Activated CD8-positive, alpha-beta memory T cell treated with anti-CD3 and anti-CD28 coated beads for 48 hours (primary cell): ENCODE measurements at places on chromosomes 11 and 22.

- DNase-seq, result no peak
Measured at GRCh38 chr22:47486569-47487312, 724.3 kb downstream of the TBC1D22A start.

GRCh38 chr11:109112821-109113280 is 309.1 kb upstream of the C11orf87 start:
- no peak for DNase-seq

GRCh38 chr11:130872102-130872501 is 44.2 kb downstream of the SNX19 start:
- DNase-seq, result no peak

- DNase-seq, result no peak
Measured at GRCh38 chr22:19822301-19823117, 32.2 kb downstream of the GNB1L start.

GRCh38 chr11:1062075-1062820 is 12.4 kb upstream of the MUC2 start:
- DNase-seq, result no peak

DNA sequence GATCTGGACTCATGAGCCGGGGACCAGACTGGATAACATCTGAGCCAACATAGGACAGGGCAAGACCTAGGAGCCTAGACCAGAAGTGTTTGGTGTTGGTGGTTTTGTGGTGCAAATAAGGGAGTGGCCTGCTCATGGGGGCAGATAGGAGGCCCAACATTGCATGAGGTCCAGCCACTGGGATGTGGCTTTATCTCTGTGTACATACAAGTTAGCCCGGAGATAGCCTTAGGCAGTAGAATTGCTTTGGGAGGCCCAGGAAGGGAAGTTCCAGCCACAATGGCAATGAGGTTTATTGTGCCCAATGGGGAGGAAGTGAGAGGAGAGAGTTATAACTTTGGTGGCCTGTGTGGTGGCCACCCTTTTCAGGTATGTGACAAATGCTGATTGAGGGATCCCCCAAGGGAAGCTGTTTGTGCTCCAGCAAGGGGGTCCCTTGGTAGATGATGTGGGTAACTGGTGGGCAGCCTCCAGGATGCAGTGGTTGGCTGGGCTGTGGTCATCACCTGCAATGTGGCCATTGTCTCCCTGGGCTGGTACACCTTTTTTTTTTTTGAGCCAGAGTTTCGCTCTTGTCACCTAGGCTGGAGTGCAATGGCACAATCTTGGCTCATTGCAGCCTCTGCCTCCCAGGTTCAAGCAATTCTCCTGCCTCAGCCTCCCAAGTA is 6.4 kb downstream of the LMO2 start:
- DNase-seq, result no peak

GRCh38 chr11:11813288-11813962 is 28.3 kb upstream of the USP47 start:
- DNase-seq, result no peak

DNA sequence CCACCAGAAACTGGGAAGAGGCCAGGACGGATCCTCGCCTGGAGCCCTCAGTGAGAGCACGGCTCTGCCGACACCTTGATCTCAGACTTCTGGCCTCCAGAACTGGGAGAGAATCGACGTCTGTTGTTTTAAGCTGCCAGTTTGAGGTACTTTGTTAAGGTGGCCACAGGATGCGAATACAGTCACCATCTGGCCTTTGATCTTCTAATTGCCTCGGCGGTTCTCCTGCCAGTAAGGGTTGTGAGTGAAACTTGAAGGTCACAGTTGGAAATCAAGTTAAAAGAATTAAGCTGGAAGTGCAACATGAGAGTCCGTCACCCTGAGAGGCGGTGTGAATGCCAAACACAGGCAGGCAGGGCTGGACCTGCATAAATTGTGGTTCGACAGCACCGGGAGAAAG is 27.9 kb downstream of the PARVB start:
- no peak for DNase-seq

DNA sequence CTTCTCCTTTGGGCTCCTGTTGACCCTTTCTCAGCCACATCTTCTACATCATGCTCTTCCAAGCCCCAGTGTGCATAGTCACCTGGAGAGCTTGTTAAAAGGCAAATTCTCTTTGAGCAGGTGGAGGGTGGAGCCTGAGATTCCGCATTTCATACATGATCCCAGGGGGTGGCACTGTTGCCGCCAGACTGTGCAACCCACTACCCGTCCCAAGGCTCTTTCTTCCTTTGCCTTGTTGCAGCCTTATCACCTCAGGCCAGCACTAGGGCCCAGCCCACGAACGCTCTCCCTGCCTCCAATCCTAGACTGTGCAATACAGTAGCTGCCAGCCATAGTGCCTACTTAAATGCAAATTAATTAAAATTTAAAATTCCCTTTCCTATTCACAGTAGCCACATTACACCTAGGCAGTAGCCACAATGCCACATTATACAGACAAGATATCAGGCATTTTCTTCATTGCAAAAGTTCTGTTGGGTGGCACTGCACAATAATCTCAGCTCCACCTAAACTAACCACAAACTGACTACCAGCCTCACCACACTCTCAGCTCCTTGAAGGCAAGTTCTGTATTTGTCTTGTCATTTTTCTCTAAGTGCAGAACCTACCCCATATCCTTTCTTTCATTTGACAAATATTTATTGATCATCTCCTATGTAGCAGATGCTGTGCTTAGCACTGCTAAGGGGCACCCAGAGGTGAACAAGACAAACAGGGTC is 4.6 kb upstream of the KCNJ5 start:
- no peak for DNase-seq

DNA sequence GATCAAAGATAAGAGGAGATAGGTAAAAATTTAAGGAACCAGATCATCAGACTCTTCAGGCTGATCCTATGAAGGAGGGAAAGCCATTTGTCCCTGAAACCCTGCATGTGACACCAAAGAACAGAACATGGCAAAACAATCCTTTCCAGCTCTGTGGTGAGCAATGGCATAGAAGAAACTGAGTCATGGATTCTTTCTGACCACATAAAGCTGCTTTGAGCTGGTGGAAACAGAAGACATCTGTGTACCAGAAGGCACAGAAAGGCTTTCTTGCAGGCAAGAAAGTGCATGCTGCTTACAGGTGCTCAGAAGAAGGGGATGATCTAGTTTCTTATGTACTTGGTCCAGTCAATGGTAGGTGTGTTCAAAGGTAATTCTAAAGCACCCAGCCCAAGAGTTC is 45.0 kb upstream of the APOA1 start:
- DNase-seq, result no peak

DNA sequence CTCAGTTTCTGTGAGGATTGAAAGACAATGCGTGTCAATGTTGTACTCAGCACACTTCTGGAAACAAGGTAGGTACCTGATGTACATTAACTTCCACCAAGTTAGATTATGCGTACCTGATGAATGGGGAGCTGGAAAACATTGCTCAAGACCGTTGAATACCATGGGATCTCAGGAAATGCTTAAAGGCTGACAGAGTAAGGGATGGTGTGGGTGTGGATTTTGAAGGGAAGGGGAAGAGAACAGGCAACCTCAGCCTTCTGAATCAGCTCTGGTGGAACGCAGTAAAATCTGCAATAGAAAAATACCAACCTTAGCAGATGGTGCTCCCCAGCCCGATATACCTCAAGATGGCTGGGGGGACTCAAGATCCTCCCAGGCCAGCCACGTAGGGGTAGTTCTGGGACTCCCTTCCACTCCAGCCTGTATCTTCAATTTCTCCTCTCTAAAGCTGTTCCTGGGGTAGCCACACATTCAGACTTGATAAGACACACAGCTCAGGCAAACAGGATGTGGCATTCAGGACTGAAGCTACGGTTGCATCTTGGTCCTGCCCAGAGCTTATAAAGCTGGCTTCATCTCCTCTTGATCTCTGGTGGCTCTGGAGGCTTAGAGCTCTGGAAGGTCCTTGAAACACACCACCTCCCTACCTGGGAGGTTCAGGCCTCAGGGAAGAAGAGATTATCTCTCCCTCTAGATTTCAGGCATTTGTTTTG is 111.8 kb downstream of the CTNND1 start:
- DNase-seq, result no peak

DNA sequence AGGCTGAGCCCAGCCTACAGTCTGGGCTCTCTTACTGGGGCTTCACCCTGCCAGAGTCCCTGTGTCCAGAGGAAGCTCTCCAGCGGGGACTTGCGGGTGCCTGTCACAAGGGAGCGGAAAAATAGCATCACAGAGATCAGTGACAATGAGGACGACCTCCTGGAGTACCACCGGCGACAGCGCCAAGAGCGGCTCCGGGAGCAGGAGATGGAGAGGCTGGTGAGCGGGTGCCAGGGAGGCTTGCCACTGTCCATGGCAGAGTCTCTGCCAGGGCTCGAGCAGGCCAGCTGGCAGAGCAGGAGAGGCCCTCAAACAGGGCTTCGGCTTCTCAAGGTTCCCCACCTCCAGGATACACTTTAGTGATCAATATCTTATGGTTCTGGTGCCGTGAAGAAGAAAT is 21.0 kb downstream of the PHLDB1 start:
- no peak for DNase-seq

DNA sequence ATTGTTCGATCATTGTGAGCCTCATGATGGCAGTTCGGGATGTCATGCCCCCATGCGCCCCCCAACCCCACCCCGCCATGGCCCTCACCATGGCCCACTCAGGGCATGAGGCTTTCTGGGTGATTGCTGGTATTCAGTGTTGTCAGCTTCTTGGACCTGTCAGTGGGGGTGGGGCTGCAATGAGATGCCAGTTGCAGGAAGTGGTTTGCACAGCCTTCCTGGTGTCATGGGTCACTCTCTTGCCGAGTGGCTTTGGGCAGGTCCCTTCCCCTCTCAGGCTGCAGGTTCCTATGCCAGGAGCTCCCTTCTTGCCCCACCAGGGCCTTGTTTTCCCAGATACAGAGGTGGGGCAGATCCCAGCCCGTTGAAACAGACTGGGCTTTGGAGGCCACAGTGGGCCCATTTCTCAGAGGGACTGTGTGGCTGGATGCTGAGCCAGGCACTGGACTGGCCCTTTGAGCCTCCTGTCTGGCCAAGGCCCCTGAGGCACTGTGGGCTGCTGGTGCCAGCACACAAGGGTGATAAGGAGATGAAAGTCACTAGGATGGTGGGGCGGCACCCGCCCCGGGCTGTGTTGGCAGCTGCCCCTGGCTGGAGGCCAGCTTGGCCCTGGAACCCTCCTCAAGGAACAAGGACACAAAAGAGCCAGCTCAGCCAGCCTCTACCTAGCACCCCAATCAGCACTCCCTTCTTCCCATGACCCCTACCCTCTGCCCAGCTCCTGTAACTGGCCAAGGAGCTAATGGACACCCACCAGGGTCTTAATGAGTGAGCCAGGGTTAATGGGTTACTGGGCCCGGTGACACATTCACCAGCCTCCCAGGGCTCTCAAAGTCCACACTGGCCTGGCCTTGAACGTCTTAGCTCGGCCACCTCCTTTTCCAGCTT is 1.5 kb upstream of the GGT1 start:
- no peak for DNase-seq

DNA sequence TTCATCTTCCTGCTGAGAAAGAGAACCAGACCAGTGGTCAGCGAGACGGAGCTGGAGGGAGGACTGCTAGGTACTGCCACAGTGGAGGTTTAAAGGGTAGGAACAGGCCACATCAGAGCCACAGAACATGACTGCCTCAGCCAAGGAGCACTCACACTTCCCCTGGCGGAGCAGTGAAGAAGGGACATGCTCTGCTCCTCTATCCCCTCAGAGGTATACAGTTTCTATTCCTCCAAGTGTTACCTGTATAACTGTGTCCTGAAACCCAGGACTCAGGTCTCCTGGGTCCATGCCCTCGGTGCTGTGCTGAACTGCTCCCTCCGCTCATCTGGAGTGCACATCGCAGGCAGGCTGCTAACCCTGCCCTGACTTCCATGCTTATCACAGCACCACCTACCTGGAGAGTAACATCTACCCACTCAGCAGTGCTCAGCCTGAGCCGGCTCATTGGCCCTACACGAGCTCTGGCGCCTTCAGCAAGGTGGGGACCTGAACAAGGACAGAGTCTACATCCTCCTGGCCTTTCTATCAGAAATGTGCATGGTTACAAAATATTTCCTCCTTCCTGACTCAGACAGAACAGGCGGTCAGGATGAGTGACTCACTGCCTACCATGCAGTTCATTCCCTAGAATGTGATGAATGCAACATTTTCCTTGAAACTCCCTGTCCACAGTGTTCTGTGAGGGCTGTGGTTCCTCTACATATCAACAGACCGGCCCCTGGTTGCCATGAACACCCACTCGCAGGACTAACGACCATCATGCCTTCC is 52.9 kb downstream of the C11orf58 start:
- DNase-seq, result no peak

DNA sequence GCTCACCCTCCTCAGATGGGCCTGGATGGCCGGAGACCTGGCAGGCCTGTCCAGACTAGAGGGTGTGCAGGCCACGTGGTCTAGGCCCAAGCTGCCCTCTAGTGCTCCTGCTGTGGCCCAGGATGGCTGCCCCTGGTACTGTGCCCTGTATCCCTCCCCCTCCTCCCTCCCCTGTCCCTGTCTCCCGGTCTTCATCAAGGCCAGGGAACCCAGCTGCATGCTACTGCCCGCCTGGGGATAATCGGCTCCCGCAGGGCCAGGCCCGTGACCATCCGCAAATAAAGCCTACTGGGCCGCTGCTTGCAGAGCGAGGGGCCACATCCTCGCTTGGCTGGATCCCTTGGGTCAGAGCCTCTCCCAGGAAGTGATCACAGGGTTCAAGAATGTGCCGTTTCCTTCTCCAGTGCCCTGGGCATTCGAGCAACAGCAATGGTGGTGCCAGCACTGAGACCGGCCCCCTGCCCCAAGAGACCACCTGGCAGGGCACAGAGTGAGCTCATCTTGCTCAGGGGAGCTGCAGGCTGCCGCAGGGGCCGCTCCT is 51.1 kb downstream of the WNT7B start:
- DNase-seq, result no peak

DNA sequence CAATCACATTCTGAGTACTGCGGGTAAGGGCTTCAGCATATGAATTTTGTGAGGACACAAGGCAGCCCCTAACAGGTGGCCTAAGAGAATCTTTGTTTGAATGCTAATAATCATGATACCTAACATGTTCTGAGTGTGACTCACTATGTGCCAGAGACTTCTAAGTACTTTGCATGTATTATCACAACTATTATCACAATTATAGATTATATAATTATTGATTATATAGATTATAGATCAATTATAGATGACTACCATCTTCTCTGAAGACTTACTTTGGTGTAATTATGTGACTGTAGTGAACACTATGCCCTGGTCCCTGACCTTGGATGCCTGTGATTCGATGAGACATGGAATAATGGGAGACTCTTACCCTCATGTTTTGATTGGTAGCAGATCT is 62.6 kb downstream of the FLI1 start:
- no peak for DNase-seq

DNA sequence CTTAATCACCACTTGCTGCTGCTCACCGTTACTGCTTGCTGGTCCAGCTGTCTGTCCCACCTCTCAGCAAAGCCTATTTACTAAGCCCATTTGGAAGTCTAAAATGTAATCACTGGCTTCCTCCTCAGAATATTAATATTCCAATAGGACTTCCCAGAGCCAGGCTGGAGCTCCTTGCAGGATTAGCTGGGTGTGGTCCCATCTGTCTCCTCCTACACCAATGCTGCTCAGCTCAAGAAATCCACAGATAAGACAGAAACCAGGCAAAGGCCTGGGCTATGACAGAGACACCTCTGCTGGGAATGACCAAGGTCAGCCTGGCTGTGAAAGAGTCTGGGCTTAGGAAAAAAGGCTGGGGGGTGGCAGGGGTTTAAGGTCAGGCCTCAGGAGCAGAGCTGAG is 317.8 kb downstream of the BUD13 start:
- no peak for DNase-seq

- DNase-seq, result no peak
Measured at GRCh38 chr22:29251981-29252911, 15.5 kb downstream of the RHBDD3 start.
